ENCODE measurements at places on chromosomes 7 and 10.

GRCh38 chr7:155507576-155507975, 38.8 kb downstream of the CNPY1 start:
- DNase-seq: no peak

DNA sequence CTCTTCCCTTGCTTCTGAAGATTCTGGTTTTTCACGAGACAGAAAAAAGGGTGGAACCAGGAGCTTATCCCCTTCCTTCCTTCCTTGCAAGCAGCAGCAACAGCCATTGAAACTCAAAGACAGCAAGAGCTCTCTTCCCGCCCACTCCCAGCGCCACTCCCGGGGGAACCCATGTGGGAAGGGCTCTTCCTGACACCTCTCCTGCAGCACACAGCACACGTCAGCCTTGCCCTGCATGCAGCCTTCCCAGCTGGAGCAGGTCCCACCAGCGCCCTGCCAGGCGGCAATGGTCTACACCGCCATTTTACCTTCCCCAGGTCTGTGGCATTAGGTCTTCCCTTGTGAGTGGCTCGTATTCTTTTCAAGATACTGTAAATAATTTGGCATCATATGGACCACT, 161.8 kb downstream of the MGMT start:
- no peak for DNase-seq

DNA sequence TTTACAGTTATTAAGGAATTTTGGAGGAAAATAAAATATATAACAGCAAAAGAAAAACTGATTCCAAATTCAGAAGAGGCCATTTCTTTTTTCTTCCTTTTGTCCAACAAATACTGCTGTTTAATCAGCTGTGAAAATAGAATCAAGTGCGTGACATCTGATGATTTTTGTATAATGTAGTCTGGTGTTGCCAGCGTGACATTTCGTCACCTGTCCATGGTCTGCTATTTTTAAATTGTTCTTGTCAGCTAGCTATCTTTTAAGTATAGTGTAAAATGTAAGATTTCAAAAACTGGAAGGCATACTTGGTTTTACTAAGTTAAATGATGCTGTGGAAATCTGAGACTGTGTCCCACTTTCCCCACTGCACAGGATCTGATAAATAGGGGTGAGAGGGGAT, 105.9 kb downstream of the CPEB3 start:
- no peak for DNase-seq

DNA sequence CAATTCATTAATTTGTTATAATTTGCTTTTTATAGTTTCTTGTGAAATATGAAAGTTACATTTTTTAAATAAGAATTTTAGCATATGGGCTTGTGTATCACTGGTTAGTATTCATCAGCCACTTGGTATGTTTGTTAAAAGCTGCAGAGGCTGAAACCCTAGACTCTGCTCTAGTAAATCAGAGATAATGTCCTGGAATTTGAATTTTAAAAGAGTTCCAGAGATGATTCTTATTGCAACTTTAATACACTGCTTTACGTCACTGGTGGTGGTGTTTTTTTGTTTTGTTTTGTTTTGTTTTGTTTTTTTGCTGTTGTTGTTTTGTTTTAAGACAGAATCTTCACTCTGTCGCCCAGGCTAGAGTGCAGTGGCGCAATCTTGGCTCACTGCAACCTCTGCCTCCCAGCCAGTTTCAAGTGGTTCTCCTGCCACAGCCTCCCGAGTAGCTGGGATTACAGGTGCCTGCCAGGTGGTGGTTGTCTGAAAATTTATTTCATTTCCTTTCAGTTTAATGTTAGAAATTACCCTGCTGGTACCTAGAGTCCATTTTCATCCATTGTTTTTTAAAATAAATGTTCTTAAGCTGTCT, 43.8 kb downstream of the PTPN12 start:
- no peak for DNase-seq

DNA sequence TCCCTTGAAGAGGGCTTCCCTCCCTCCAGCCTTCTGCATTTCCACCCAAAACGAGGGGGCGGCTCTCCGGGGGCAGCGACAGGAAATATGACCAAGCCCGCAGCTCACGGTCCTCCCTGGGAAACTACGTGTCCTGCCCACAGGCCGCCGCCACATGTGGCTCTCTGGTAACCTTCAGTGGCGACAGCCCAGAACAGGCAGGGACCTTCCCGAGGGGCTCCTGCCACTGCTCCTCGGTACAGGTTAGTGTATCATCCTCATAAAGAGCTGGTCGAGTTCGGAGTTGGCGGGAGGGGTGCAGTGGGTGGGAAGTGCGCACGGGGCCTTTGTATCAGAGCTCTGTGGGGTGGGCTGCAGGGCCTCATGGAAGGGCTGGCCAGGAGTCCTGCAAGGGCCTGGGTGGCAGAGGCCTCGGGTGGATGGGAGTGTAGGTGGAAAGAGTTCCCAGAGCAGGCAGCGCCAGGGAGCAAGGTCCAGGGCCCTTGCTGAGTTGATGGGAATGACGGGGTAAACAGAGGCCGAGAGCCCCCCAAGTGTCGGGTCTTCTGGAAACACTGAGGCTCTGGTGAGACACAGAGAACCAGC, 66.0 kb downstream of the TCERG1L start:
- no peak for DNase-seq

GRCh38 chr10:110431659-110432058, 66.0 kb upstream of the DUSP5 start:
- DNase-seq: no peak

DNA sequence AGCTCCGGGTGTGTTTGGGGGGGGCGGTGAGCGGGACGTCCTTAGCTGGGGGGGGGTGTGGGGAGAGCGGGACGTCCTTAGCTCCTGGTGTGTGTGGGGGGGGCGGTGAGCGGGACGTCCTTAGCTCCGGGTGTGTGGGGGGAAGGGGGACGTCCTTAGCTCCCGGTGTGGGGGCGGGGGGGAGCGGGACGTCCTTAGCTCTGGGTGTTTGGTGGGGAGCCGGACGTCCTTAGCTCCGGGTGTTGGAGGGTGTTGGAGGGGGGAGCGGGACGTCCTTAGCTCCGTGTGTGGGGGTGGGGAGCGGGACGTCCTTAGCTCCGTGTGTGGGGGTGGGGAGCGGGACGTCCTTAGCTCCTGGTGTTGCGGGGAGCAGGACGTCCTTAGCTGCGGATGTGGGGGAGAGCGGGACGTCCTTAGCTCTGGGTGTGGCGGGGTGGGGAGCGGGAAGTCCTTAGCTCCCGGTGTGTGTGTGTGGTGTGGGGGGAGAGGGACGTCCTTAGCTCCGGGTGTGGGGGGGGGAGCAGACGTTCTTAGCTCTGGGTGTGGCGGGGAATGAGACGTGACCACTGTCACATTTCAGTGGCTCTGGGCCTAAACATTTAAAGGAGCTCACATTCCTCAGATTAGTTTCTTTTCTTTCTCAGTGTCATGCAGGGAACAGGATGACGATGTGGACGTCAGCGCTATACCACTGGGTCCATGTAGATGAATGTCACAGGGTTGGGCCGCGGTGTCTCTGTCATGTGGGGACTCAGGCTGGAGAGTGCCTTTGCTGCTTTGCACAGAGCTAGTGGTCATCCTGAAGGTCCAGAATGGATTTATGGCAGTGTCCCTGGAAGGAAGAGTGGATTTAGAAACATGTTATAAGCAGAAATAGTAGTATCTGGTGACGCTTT, 7.5 kb downstream of the DYNC2I1 start:
- no peak for DNase-seq

GRCh38 chr10:126153711-126154628, 234.3 kb downstream of the ADAM12 start:
- no peak for DNase-seq

- no peak for DNase-seq
Observed at GRCh38 chr7:132240821-132241422, 335.3 kb downstream of the PLXNA4 start.

DNA sequence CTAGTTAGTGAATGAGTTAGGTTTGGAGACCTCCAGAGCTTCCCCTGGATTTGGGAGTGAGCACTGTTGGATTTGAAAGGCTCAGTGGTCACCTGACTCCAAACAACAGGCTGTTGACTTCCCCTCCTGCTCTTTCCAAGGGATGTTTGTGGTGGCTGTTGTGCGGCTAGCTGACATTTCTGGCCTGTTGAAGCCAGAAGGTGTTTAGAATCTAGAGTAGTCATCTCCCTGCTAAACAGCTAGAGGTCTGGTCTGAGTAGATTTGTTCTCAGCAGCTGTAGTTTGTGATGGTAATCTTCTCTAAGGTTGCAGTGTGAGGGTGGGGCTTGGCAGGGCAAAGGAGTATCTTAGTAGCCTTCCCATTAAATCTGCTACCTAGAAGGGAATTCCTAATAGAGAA, 30.1 kb downstream of the BPGM start:
- DNase-seq: no peak

- no peak for DNase-seq
Observed at GRCh38 chr10:61188691-61189090, 244.7 kb upstream of the RHOBTB1 start.

GRCh38 chr7:66837007-66837406, 84.0 kb upstream of the TMEM248 start:
- DNase-seq: peak; percentile 6

GRCh38 chr7:5218564-5219360, 28.7 kb downstream of the WIPI2 start:
- DNase-seq: no peak

GRCh38 chr10:57018452-57018851, 657.4 kb upstream of the ZWINT start:
- DNase-seq: no peak

DNA sequence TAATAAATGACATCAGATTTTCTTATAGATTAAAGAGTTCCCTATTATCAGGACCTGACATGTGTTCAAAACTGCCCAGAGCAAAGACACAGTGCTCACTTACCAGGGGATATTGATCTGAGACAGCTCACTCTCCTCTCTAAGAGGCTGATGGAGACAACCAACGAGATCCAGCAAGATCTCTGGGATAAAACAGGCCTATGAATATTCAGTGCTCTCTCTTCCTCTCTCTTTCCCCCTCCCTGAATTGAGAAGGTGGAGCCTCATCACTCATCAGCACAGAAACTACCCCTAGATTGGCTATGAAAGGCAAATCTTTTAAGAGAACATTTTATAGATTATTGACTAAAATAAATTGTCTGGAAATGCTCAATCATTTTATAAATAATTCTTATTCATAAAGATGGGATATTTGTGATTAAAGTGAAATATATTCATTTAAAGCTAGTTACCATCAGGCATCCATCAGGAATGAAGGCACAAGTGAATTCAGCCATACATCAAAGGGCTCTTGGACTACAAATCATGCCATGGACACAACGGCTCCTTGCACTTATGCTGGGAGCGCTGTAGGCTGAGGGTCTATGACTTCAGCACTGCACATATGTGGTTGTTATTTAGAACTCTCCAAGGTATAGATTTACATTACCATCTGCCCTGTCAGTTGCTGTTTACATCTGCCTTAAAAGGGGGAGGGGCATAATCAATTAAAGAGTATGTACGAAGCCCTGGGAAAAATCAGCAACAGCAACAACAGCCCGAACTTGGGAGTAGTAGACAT, 3.4 kb upstream of the PPP1R17 start:
- DNase-seq: no peak
